ENCODE measurements at places on chromosomes 7 and 10.

DNA sequence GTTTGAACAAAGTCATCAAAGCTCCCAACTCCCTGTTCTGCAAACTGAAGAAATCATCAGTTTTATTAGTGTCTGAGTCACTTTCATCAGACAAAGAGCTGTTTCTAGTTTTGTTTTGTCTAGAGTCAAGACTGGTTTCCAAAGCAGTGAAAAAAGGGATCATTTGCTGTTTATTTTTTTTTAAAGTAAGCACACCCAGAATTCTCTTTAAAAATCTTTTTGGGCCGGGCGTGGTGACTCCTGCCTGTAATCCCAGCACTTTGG, 972.0 kb upstream of the CELF2 start:
- no peak for DNase-seq

- no peak for DNase-seq
These were observed 1344.3 kb upstream of the LRRTM3 start for GRCh38 chr10:65581426-65582026.

GRCh38 chr10:24651923-24652322, 71.8 kb downstream of the ARHGAP21 start:
- no peak for DNase-seq

DNA sequence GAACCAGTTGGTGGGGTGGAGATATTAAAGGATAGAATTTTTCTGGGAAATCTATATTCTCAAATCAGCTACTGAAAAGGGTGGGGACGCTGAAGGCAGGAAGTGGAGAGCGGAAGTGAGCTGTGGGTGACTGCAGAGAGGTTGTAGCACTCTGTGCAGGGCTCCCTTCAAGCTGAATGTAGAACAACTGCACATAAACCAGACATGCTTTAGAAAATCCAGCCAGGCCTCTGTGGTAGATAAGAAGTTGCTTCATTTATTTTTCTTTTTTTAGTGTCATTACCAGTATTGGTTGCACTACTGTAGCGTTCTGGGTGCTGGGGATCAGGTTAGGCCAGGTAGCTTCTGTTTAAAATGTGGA, 127.8 kb downstream of the CELF2 start:
- DNase-seq: peak; percentile 57

- no peak for DNase-seq
These were observed 147.5 kb downstream of the RTKN2 start for GRCh38 chr10:62121187-62121530.

DNA sequence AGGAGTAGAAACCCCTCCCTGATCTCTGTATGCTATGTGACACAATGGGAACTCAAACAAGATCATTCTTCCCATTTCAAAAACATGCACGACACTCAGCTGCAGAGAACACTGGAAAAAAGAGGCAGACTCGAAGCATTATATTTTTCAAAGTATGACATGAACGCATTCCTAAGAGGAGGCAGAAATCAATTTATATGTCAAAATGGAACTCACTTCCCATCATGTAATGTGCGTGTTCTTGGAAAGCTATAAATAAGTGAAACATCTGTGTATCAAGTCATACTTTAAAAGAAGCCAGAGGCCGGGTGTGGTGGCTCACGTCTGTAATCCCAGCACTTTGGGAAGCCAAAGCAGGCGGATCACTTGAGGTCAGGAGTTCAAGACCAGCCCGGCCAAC, 142.7 kb downstream of the ICA1 start:
- DNase-seq: no peak

GRCh38 chr7:118420888-118421287, 196.4 kb downstream of the ANKRD7 start:
- no peak for DNase-seq

DNA sequence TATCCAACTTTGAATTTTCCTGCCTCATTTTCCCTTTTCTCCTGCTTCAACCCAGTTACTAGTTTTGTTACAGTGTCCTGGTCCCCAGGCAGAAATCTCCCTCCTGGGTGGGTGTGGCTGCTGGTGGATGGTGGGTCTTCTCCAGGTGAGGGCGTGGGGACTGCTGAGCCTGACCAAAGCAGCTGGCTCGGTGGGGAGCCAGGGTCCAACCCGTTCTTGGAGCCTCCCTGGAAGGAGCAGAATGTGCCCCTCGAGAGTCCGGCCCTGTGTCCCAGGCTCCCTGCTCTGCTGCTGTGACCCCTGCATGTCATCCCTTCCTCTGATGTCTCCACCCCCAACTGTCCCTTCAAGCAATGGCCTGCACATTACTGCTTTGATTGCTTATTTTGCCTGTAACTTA, 86.6 kb upstream of the TCERG1L start:
- DNase-seq: no peak

- DNase-seq: no peak
These were observed 101.9 kb downstream of the ELMO1 start for GRCh38 chr7:37346761-37347160.

DNA sequence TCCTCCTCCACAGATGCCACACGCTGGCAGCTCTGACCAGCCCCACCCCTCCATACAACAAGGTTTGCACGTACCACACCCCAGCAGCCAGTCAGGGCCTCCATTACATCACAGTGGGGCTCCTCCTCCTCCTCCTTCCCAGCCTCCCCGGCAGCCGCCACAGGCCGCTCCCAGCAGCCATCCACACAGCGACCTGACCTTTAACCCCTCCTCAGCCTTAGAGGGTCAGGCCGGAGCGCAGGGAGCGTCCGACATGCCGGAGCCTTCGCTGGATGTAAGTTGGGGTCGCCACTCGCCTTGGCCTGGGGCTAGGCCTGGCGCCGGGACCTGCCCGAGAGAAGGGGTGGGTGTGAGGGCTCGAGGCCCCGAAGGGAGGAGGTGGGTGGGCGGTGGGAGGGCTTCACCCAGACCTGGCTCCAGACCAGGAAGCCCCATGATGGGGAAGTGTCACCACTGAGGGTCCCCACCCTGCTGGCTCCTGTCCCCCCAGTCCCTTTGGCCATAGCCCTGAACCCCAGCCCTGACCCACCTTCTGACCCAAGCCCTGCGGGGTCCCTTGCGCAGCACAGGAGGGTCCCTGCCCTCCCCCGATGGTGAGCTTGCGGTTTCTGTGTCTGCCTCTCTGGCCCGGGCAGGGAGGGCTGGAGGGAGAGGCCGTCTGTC, 36.2 kb upstream of the PPIF start:
- no peak for DNase-seq

- no peak for DNase-seq
These were observed 375 bp upstream of the CHN2 start for GRCh38 chr7:29194206-29194593.

- DNase-seq: no peak
These were observed 20.6 kb downstream of the SEPHS1 start for GRCh38 chr10:13327534-13327933.

GRCh38 chr10:101967713-101968112, 88.3 kb downstream of the ARMH3 start:
- no peak for DNase-seq

GRCh38 chr10:62384057-62384446, 9.9 kb downstream of the ZNF365 start:
- no peak for DNase-seq

- no peak for DNase-seq
These were observed 7.7 kb upstream of the COBL start for GRCh38 chr7:51324206-51324898.

DNA sequence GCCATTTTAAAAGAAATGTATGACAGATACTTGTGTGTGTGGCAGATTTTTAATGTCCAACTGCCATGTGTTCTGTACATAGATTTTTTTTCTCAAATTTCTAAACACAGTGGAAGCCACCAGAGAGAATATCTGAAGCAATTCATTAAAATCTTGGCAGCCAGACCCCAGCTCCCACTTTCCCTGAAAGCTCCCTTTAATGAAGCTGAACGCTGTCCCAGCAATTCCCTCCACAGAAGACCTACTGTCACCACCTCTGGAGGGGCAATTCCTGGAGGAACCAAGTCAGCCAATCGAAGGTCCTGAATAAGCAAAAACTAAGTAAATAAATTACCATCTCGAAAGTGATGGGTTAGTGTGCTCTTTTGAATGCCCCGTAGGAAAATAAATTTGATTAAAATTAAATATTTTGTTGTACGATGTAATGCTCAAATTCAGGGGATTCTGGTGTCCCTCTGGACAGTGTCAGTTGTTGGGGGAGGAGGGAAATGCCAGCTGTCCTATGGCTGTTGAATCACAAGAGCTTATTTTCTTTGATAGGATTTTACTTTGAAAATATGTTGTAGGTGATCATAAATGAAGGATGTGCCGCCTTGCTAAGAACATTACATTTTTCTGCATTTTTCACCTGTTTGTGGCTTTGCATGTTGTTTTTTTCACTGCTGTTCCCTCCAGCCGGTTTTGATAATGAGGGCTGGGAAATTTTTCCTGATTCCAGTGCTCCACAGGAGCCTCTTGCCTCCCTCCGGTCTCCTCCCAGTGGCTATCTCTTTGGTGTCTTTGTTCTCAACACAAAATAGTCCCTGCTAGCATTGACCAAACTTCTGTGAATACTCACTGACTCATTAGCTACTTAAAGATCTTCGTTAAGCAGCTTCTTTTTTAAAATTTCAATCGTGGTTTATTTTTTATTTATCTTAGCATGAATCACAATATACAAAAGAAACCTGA, 9.2 kb upstream of the GSAP start:
- no peak for DNase-seq

- no peak for DNase-seq
These were observed 19.6 kb upstream of the GTPBP4 start for GRCh38 chr10:968546-969199.

DNA sequence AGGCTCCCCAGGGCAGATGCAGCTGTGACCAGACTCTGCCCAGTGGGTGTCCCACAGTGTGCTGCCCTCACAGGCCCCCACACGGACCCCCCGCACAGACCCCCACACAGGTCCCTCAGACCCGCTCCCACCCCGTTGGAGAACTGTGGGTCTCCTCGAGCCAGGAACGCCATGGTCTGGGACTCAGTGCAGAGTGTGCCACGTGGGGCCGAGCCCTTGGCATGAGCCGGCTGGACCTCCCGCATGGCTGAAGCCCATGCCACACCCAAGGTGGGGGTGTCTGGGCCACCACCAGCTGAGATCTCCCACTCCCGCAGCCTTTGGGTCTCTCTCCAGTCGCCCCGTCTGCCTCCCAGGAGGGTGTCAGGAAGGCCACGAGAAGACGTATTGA, 34.3 kb downstream of the JAKMIP3 start:
- DNase-seq: no peak

- DNase-seq: no peak
These were observed 173.1 kb upstream of the FERD3L start for GRCh38 chr7:19318287-19318686.

DNA sequence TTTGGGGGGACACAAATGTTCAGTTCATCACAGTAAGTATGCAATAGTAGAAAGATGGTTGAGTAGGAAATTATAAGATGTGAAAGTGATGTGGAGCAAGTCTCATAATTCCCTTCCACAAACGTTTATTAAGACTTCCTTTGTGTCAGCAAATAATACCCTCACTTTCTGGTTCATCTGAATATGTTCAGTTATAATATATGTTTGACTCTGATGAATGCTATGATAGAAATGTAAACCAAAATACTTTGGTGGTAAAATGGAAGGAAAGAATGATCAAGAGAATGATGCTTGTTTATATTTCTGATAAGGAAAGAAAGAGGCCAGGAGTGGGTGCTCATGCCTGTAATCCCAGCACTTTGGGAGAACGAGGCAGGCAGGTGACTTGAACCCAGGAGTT, 111.7 kb upstream of the PLXDC2 start:
- DNase-seq: no peak

DNA sequence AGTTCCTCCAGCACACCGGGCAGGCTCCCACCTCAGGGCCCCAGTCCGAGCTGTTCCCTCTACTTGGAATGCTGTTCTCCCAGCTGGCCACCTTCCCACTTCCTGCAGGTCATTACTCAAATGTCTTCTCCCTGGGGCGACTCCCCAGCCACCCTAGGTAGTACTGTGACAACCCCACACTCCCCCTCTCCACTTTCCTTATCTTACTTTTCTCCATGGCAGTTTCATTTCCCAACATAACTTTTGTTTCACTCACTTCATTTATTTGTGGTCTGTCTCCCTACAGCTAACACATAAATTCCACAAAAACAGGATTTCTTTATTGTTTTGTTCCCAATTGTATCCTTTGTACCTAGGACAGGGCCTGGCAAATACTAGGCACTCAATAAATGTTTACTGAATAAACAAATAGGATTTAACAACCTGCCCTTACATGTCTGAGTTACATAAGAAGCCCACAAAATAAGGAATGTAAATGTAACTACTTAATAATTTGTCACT, 76.5 kb downstream of the JAZF1 start:
- no peak for DNase-seq

GRCh38 chr7:140517546-140518369, 38.5 kb upstream of the MKRN1 start:
- DNase-seq: peak; percentile 67

GRCh38 chr7:85896531-85896930, 709.7 kb upstream of the SEMA3D start:
- no peak for DNase-seq

GRCh38 chr10:124342821-124343170, 75.9 kb downstream of the OAT start:
- DNase-seq: no peak

- no peak for DNase-seq
These were observed 393.6 kb downstream of the CNTNAP2 start for GRCh38 chr7:146510088-146510680.

GRCh38 chr10:100006243-100006886, 3.4 kb downstream of the DNMBP start:
- no peak for DNase-seq

GRCh38 chr7:74479066-74479781, 25.5 kb downstream of the GTF2IRD1 start:
- DNase-seq: no peak

GRCh38 chr7:129210256-129210988, 14.4 kb upstream of the AHCYL2 start:
- peak; percentile 68 for DNase-seq

DNA sequence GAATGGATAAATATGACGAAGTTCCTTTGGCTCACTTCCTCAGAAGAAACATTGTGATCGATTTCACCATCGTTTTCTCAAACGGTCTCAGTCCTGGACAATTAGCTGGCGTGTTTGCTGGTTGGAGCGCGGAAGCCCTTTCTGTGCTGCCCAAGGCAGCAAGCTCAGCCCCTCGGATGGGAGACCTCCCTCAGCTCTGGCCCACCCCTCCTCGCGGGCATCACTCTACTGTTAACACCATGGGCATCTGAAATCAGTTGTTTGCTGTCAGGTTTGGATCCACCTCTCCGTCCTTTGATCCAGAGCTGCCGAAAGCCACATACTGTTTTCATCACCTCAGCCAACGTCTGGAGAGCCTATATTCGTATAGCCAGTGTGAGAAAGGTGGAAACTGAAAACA, 68.2 kb downstream of the C10orf143 start:
- DNase-seq: no peak
